ENCODE measurements at places on chromosomes 6 and 20. TPM values are rescaled to one million over a fixed set of nuclear protein-coding genes. Genes with fewer than 3 reads are reported as not detected.

The PLN gene
- polyA plus RNA-seq, result not detected

The SYNDIG1 gene
- polyA plus RNA-seq, result not detected

The ITPA gene
- polyA plus RNA-seq, result 66.7 TPM

The CD109 gene
- 19.7 TPM for polyA plus RNA-seq

The ULBP3 gene
- polyA plus RNA-seq, result 4.6 TPM

The AVP gene
- not detected for polyA plus RNA-seq

The APOBEC2 gene
- polyA plus RNA-seq, result not detected

The ABHD16B gene
- polyA plus RNA-seq, result not detected

The PTPRA gene
- polyA plus RNA-seq, result 47.6 TPM

The C20orf202 gene
- polyA plus RNA-seq, result not detected

The GNL1 gene
- 43.3 TPM for polyA plus RNA-seq

The RAMACL gene
- 0.10 TPM for polyA plus RNA-seq

The SIRPG gene
- polyA plus RNA-seq, result not detected

The SYCP2 gene
- polyA plus RNA-seq, result 0.76 TPM

The NPBWR2 gene
- not detected for polyA plus RNA-seq

The C6orf118 gene
- not detected for polyA plus RNA-seq

The IL20RA gene
- polyA plus RNA-seq, result 0.29 TPM

The SASH1 gene
- 19.8 TPM for polyA plus RNA-seq

The UBD gene
- polyA plus RNA-seq, result not detected

The IL17F gene
- polyA plus RNA-seq, result not detected

The GPX5 gene
- polyA plus RNA-seq, result not detected

The PPIL4 gene
- 3.3 TPM for polyA plus RNA-seq

The HRH3 gene
- polyA plus RNA-seq, result 0.02 TPM

The GSTA1 gene
- not detected for polyA plus RNA-seq

The CALHM5 gene
- polyA plus RNA-seq, result 0.38 TPM

The REV3L gene
- 8.6 TPM for polyA plus RNA-seq

The PRDM13 gene
- polyA plus RNA-seq, result 0.02 TPM

The IPCEF1 gene
- not detected for polyA plus RNA-seq

The RBPJL gene
- not detected for polyA plus RNA-seq

The MEP1A gene
- not detected for polyA plus RNA-seq

The MYH7B gene
- 0.32 TPM for polyA plus RNA-seq

The ADGRF5 gene
- 0.06 TPM for polyA plus RNA-seq

The LY6G5C gene
- polyA plus RNA-seq, result 1.1 TPM

The TMEM14C gene
- 199 TPM for polyA plus RNA-seq

The FAM83D gene
- polyA plus RNA-seq, result 18.9 TPM

The C6orf141 gene
- not detected for polyA plus RNA-seq

The HLA-DQA1 gene
- not detected for polyA plus RNA-seq

The BHLHE23 gene
- not detected for polyA plus RNA-seq

The MYB gene
- 1.2 TPM for polyA plus RNA-seq

The FABP7 gene
- not detected for polyA plus RNA-seq

The ZFAND3 gene
- 16.7 TPM for polyA plus RNA-seq

The UNC5CL gene
- 0.10 TPM for polyA plus RNA-seq

The LGSN gene
- not detected for polyA plus RNA-seq

The RNF146 gene
- polyA plus RNA-seq, result 29.2 TPM

The PAX1 gene
- not detected for polyA plus RNA-seq

The RFX6 gene
- not detected for polyA plus RNA-seq

The PET117 gene
- polyA plus RNA-seq, result 13.5 TPM

The SLC4A11 gene
- polyA plus RNA-seq, result 1.6 TPM

The PEX3 gene
- 14.1 TPM for polyA plus RNA-seq
